ENCODE measurements at places on chromosomes 13 and 19.

DNA sequence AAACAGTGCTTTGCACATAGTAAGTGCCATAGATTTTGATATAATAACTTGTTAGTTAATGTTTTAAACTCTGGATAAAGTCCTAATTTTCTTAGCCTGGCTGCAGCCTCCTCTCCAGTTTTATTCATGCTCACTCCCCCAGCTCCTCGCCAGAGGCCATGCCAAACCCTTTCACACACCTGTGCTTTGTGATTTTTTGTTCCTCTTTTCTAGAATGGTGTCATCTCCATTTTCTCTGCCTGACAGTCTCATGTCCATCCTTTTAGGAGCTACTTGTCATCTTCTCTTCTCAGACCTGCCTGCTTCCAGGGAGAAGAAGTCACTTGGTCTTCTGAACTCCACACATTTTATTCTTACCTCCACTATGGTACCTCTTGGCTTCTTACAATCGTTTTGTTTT lies 55.8 kb upstream of the SPATA13 start:
- DNase-seq = no peak

DNA sequence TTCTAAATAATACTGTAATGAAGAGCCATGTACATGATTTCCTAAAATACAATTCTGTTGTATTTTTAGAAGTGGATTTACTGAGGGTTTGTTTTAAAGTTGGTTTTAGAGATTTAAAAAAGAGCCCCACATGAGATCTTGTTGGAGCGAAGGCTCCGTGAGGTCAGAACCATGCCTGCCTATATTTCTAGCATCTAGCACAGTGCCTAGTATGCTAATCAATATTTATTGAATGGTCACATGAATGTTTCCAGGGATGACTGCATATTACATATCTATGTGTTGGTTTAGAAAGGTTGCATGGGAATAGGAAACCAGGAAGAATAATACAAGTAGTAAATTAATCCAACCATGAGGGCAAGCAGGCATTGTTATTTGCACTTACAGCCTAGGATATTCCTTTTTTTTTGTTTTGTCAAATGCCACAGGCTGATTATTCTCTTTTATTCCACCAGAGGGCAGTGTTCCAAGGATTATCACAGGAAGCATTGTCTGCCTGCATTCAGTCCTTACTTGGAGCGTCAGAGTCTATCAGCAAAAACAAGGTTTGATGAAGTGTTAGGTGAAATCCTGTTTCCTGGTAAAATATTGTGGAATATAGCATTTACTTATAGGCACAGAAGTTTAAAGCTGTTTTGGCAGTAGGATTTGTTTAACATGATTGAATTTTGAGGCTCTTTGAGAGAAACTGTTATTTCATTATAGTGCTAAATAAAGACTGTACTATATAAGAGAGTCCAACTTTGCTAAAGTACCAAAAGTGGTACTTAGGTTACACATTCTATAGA lies 46.8 kb downstream of the COG3 start:
- no peak for DNase-seq

- no peak for DNase-seq
These were observed 124.2 kb downstream of the LMO7 start for GRCh38 chr13:75760131-75761021.

- no peak for DNase-seq
These were observed 6.2 kb downstream of the SYT5 start for GRCh38 chr19:55173714-55174409.

GRCh38 chr13:20035130-20035529 lies 76.6 kb downstream of the ZMYM2 start:
- DNase-seq = no peak

GRCh38 chr13:44340508-44340907 lies 33.1 kb upstream of the SERP2 start:
- DNase-seq = no peak
